Cortex of kidney (tissue), 1 donor: ENCODE measurements at places on chromosomes 12 and 14.

GRCh38 chr14:60964904-60965303 lies 16.0 kb downstream of the TRMT5 start:
- DNase-seq, result no peak

- DNase-seq, result no peak
Measured at GRCh38 chr12:91859347-91859746, 286.3 kb downstream of the BTG1 start.

DNA sequence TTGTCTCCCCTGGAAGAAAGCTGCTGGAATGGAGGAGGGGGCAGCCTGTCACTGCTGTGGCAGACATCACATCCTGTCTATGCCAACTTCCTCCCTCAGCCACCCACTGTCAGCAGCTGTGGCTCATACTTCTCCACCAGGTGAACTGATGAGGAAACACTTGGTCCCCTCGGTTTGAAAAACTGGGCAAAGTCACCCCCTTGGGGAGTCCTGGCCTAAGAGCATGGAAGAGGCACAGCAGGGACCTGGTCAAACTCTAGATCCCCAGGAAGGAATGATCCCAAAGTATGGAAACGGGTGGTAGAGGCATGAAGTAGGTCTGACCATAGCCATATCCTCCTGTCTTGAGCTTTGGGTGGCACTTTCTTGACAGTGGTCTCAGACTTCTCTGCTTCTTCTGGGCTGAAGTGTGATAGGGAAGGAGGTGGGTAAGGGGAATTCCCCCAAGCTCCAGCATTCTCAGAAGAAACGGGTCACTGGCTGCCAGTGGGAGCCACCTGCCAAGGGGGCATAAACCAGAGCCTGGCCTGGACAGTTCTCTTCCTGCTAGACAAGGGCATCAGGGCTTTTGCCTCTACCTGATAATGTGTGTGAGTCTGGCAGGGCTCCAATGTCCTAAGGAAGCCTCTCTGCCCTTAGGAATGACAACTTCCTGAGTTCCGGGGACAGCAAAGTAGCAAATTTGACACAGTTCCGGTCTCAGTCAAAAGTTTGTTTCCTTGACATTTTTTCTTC lies 36.0 kb downstream of the FMNL3 start:
- DNase-seq, result no peak

GRCh38 chr12:122870867-122871664 lies 24.9 kb downstream of the VPS37B start:
- no peak for DNase-seq

GRCh38 chr12:3755898-3756297 lies 3.0 kb upstream of the CRACR2A start:
- no peak for DNase-seq

- no peak for DNase-seq
Measured at GRCh38 chr12:14896521-14897169, 11.0 kb upstream of the MGP start.

- DNase-seq, result no peak
Measured at GRCh38 chr12:52285851-52286530, 5.3 kb downstream of the KRT81 start.

GRCh38 chr14:25430808-25431207 lies 380.9 kb upstream of the STXBP6 start:
- no peak for DNase-seq

GRCh38 chr12:57983858-57984505 lies 42.6 kb downstream of the ATP23 start:
- DNase-seq, result no peak

DNA sequence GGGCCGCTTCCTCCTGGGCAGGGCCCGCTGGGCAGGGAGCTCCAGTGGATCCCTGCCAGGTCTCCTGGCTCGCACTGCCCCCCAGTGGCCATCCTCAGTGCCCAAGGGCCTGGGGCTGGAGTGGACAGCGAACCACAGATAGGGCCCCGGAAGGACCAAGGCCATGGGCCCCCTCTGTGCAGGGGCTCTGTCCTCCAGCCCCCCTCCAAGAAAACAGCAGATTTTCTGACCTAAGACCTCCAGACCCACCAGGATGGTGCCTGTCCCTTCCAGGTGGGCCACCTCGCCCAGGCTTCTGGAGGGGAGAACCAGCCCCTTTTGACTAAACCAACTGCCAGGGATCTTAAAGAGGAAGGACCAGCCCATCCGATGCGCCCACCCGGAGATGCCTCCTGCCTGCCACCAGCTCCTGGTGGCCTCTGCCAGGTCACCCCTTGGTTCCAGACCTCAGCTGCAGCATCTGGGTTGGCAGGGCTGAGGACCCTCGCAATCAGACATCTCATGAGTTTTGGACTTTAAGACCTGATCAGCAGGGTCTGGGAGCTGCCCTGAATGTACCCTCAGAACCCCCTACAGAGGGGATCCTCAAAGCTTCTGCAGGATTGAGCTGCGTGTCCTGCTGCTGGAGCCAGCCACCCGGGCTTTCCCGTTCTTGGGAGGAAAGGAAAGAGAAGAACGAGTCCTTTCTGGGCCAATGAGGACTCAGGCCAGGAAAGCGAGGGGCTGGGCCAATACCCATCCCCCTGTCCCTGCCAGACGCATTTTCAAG lies 325.8 kb upstream of the DIO3 start:
- no peak for DNase-seq

GRCh38 chr12:93589081-93589480 lies 16.6 kb downstream of the SOCS2 start:
- DNase-seq, result no peak

DNA sequence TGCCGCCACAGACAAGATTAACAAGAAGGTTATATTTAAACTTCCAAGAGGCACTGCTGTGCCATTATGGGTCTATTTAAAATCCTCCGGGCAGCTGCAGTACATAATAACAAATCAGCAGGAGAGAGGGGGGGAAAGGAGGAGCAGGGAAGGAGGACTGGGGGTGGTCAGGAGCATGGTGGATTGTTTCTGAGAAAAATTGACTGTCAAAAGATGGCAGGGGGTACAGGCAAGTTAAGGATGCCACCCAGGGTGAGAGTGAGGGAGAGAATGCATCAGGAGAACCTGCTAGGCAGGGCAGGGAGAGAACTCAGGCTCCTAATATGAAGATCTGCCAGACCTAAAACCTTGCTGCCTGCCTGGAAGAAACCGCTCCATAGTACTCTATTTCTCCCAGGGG lies 181.8 kb downstream of the GRIN2B start:
- no peak for DNase-seq

DNA sequence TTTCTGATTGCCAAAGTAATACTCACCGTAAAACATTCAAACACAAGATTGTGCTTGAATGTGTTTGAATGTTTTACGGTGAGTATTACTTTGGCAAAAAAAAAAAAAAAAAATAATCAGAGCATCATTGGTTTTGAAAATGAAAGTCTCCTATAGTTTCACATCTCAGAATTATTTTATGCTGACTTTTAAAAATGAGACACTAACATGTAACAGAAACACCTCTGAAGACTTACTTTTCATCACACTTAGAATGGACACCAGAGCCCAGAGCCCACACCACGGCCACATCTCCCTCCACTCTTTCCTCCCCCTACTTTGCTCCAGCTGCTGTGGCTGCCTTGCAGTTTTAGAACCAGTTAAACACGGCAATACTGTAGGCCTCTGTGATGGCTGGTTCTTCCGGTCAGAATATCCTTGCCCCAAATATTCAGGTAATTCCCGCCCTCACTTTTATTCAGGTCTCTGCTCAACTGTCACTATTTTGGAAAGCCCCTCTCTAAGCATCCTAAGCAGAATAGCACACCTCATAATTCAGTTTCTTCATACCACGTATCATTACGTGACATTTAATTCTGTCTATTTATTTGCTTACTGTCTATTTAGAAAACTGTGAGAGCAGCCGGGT lies 138.9 kb upstream of the MAX start:
- no peak for DNase-seq

- DNase-seq, result no peak
Measured at GRCh38 chr14:87745507-87746118, 247.4 kb downstream of the GALC start.

GRCh38 chr14:94775091-94775870 lies 5.4 kb upstream of the GSC start:
- DNase-seq, result no peak

DNA sequence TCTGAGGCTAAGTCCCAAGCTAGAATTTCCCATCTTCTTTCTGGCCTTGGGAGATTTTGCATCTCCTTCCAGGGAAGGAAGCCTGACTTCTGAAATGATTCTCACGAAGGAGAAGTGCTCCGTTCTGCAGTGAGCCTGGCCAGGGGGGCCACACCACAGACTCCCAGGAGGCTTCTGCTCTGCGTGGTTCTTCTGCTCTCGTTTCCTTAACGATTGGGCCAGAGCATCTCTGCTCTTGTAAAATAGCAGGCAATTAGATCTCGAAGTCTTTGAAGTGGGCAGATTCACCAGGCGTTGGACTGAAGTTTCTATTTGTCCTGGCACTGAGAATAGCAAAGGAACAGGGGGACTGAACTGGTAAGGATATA lies 6.7 kb upstream of the BATF start:
- no peak for DNase-seq

DNA sequence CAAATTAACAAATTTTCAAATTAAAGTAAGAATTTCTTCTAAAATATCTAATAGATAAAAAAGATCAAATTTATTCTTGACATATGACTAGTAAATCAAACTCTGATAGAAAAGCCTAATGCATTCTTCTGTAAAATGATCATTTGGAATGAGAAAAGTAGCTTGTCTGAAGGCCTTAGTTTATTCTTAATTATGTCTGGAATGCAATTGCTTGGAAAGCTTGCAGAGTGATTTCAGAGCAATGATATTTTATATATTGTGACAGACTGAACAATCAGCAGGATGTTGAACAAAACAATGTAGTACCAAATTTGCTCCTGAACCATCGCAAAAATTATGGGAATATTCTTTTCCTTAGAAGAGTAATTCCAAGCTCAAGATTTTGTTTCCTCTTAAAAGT lies 789.6 kb upstream of the NOVA1 start:
- no peak for DNase-seq

GRCh38 chr12:109767991-109768900 lies 54.6 kb downstream of the FAM222A start:
- DNase-seq, result no peak

DNA sequence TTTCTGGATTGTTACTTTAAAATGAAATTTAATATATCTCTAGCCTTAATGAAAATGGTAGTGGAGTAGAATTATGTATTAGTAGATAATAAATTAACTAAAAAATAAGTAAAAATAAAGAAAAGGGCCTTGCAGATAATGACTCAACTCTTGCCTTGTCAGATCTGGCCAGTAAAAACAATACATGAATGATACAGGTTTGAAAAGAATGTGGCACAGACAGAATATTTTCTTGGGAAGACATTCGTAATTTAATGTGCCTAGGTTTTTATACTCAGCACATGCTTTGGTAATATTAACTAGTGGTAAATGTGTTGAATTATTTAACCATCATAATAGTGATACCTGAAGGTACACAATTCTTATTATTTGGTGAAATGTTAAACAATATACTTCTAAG lies 28.3 kb downstream of the ATF7IP start:
- DNase-seq, result no peak

DNA sequence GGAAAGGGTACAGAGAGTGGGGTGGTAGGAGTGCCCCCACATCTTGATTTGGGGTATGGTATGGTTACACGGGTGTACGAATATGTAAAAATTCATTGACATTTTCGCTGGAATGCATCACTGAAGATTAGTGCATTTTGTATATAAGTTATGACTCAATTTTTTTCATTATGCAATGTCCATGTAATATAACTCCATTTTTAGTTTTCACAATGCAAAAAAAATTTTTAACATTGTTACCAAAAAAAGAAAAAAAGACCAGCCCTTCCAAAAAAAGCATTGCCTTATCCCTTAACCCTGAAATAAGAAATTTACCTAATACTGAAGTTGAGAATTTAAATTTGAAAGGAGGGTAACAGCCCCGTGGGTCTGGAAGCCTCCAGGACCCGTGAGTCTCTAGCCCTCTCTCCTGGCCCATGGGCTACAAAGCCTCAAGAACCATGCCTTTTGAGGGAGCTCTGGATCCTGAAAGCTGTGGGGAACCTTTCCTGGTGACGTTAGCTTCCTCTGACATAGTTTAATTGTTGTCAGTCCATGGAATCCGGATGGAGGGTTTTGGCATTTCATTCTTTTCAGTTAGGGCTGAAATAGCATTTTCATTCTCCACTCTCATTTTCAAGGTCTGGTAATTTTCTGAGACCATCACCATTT lies 55.6 kb upstream of the ACTN1 start:
- no peak for DNase-seq

DNA sequence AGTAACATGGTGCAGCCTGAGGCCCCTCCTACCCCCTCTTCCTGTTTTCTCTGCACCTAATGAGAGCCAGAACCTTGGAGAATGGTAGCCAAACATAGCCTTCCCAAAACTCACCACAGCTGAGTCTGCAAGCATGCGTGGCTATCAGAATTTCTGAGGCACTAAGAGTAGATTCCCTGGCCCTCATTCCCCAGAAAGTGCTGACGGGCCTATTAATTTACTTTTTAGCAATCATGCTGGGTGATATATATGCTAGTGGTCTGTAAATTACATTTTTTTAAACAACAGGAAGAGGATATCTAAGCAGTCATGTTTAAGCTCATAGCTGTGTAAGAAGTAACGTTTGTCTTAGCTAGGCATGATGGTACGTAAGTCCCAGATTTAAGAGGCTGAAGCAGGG lies 30.4 kb downstream of the KANSL2 start:
- no peak for DNase-seq

DNA sequence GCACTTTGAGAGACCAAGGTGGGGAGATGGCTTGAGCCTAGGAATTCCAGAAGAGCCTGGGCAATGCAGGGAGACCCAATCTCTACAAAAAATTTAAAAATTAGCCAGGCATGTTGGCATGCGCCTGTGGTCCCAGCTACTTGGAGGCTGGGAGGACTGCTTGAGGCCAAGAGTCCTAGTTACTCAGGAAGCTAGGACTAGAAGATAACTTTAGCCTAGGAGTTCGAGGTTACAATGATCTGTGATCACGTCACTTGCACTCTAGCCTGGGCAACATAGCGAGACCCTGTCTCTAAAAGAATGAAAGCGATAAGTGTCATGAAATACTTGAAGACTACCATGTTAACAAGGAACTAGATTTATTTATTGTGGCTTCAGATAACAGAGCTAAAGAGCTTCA lies 3.5 kb downstream of the ATF7 start:
- DNase-seq, result no peak

DNA sequence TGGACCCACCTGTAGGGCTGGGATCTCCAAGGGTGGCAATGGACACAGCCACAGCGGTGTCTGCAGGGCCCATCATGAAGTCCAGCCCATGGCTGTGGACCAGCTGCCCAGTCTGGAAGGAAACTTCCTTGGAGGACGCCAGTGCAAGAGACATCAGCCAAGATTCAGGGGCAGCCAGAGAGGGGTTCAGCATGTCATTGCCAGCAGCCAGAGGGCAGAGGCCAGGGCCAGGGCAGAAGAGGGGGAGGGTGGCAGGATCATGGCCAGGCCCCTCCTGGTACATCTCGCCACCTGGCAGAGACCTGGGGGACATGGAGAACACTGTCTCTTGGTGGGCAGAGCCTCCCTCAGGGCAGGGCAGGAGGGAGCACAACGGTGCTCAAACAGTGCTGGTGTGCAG lies 10.2 kb downstream of the ANHX start:
- DNase-seq, result no peak

GRCh38 chr12:107564946-107565345 lies 120.7 kb upstream of the PWP1 start:
- DNase-seq, result no peak
